Right cardiac atrium (tissue), 5 donors: ENCODE measurements at places on chromosomes 7 and 10. TPM values are rescaled to one million over a fixed set of nuclear protein-coding genes. Genes with fewer than 3 reads are reported as not detected.

DNA sequence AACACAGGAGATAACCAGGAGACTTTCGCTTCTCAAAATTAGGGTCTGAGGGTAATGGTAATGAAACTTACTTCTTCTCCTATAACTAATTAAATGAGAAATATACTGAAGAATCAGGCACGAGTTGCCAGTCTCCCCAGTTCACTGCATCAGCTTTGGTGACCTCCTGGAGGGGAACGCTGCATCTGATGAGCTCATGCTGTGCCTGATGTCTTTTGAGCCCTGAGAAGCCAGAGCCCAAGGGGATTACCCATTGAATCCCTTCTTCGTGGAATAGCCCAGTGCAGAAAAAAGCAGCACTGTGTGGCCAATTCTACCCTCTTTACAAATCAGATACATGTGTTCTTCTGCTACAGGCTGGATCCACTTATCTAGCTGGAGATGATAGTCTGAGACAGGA is 45.1 kb downstream of the CYP2C9 start:
- DNase-seq = no peak

- no peak for DNase-seq
These were observed 48.1 kb upstream of the ZNF680 start for GRCh38 chr7:64610997-64611396.

GRCh38 chr7:158409120-158409519 is 178.5 kb downstream of the PTPRN2 start:
- DNase-seq = no peak

GRCh38 chr7:69448071-69448470 is 150.2 kb upstream of the AUTS2 start:
- peak; percentile 60 for DNase-seq

DNA sequence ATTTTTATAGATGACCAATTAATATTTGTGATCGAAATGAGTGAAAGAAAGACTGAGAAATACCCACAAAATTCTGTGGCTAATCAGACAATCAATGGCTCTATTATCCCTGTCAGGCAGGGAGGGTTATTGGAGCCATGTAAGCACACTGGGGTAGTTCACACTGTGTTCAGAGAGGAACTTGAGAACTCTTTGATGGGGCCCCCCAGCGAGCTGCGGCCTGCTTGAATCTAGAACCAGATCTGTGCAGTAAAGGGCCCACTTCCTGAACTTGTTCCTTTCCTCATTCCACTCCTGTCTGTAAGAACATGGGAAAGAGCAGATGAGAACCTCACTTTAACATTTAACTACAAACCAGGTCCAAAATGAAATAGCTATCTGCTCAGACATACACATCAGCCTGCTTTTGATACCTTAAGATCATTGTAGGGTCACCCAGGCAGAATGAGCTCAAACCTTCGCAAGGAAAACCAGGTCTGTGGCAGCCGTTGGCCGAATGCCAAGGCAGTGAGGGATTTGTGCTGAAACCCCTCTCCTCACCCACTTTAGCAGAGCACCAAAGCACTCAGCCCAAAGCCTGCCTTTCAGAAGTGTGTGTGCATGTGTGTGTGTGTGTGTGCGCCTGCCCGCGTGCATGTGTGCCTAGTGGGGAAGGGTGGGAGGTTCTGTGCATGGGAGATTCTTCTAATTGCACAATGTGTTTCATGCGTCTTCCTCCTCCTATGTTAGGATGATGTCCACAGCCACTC is 365.6 kb upstream of the MGMT start:
- DNase-seq = peak; percentile 47

DNA sequence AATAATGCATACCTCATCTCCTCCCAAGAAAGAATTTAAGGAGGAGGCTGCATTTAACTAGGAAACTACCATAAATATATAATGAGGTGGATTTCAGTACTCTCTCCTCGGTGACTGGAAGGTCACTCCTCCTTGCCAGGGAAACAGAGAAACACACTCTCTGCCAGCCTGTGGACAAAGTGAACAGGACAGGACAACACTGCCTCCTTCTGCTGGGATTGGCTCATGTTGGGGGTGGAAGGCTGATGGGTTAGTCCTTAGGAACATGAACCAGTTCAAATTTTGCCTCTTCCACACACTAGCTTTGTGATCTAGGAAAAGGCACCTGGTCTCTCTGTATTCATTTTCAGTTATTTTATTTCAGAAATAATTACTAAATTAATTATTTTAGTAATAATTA is 50.6 kb upstream of the STEAP4 start:
- DNase-seq = peak; percentile 49

DNA sequence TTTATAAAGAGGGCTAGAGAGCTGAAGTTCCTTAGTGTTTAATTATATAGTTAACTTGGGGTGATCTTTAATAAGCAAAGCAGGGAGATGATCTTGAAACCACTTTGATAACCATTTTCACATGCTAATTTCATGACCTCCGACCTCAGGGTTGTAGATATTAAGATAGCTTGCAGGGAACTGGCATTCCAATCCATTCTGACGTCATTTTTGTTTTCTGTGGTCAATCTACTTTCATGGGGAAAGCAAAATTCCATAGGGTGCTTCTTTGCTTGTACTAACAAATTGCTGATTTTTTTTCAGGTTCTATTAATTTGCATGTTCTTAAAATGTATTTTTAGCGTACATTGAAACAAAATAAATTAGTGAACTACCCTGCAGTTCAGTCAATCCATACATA is 139.3 kb downstream of the CDCA7L start:
- DNase-seq = no peak

Gene VAX1
- total RNA-seq = not detected

GRCh38 chr10:51770709-51771108 is 71.3 kb upstream of the CSTF2T start:
- no peak for DNase-seq

GRCh38 chr10:120927352-120927751 is 76.2 kb downstream of the WDR11 start:
- no peak for DNase-seq

DNA sequence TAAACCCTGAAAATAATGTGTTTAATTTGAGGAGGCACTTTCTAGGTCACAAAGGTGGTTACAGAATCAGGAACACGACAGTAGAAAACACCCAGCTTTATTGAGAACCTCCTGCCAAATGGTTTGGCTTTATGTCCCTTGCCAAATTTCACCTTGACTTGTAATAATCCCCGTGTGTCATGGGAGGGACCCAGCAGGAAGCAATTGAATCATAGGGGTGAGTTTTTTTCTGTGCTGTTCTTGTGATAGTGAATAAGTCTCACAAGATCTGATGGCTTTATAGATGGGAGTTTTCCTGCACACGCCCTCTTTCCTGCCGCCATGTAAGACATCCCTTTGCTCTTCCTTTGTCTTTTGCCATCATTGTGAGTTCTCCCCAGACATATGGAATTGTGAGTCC is 193.8 kb upstream of the KLF6 start:
- no peak for DNase-seq

DNA sequence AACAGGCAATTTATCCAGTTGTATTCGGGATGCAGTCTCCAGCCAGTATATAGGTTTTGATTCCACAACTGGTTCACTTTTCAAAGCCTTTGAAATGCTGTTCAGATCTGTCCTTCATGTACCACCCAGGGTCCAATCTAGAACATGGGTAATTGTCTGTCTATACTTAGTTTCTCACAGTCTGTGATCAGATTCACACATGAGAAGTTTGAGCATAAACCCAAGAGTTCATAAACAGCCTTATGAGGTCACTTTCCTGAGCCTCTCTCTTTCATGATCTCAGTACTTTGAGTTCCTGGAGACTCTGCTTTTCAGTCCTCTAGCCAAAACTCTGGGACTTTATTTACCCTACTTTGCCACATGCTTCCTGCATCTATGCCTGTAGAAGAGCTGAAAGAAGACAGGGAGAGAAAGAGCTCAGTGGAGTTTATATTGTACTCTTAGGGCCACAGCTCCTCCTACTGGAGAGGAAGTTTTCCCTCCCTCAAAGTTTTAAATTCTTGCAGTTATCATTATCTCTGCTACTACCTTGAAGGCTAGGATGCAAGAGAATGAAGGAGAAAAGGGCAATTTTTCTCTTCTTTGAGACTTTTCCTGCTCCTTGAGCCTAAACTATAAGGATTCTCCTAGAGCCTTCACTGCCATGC is 172.0 kb downstream of the ZEB1 start:
- no peak for DNase-seq

DNA sequence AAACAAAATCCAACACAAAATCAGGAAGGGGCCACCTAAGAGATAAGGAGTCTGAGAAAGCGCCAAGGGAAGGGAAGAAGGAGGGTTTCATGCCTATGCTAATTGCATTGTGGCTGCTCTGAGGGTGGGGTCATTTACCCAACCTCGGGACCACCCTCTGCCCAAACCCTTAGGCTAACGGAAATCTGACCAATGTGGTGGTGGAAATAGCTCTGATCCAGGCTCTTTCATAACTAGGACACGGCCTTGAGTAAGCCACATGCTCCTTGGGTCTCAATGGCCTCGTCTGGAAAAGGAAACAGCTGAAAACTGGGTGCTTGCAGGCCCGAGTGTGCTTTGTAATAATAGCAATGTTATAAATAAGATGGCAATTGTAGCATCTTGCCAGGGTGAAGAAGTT is 14.9 kb upstream of the SRGN start:
- no peak for DNase-seq

- DNase-seq = no peak
These were observed 1.9 kb downstream of the HTR5A start for GRCh38 chr7:155071916-155072571.

DNA sequence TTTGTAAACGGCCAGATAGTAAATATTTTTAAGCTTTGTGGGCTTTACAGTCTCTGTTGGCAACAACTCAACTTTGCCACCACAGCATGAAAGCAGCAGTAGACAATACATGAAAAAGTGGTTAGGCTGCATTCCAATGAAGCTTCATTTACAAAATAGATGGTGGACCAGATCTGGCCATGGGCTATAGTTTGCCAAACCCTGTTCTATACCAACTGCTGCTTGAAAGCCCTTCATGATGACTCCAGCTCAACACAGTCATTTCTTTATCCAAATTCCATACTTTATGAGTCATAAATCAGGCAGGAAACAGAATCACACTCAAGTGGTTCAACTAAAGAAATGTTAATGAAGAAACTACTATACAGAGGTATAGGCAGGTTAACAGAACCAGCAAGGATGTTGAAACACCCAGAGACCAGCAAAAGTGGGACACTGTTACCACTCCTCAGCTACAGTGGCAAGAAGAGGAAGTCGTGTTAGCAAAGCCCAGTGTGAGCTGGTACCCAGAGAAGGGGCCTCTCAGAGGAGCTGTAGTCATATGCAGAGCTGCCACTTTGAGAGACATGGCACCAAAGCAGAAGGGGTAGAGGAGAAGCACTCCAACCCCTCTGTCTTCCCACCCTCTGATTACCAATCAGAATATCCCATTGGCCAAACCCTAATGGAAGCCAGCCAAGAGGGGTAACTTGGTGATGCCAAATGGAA is 72.5 kb downstream of the PRLHR start:
- DNase-seq = no peak

DNA sequence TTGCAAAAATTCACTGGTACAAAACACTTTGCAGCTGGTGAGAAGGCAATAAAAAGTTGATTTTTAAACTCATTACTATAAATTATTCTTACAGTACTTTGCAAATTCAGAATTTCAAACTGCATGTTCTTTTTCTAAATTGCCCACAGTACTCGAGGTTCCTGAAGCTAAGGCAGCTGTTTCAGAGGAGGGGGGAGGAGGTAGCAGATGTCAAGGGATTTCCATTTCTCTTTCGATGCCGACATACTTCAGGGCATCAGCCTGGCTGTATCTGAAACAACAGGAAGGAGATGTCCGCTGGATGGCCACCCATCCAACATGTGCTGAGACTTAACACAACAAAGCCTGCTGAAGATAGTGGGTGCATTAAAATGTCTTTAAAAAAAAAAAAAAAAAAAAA is 76.7 kb downstream of the EZH2 start:
- DNase-seq = no peak

DNA sequence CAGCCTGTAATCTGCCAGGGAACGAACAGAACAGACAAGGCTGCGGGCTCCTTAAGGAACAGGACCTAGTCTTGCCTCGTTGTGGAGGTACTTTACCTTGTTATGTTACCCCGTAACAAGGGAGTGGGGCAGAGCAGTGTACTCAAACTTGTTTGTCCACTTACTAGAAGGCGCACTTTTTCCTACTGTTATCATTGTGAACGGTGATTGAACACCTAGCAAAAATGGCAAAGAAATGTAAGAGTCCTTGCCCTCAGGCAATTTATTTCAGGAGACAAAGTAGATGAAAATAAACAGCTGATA is 620 bp upstream of the IMPDH1 start:
- no peak for DNase-seq

- DNase-seq = no peak
These were observed 295.6 kb downstream of the PRKG1 start for GRCh38 chr10:51369903-51370302.

DNA sequence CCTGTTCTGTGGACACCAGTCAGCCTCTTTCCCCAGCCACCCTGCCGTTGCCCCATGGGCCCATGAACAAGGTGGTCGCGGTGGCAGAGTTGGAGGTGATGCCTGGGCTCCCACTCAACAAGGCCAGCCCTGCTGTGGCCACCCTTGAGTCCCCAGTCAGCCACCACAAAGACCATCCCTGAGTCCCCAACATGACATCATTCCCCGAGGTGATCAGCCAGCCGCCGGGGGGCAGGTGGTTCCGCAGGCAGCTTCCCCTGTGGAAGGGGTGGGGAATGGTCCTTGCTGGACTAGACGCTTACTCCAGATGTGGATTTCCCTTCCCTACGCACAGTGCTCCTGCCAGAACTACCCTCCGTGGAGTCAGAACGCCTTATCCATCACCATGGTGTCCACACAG is 271.7 kb downstream of the PTPRN2 start:
- DNase-seq = no peak

- DNase-seq = no peak
These were observed 76.4 kb upstream of the CCNY start for GRCh38 chr10:35259769-35260397.

DNA sequence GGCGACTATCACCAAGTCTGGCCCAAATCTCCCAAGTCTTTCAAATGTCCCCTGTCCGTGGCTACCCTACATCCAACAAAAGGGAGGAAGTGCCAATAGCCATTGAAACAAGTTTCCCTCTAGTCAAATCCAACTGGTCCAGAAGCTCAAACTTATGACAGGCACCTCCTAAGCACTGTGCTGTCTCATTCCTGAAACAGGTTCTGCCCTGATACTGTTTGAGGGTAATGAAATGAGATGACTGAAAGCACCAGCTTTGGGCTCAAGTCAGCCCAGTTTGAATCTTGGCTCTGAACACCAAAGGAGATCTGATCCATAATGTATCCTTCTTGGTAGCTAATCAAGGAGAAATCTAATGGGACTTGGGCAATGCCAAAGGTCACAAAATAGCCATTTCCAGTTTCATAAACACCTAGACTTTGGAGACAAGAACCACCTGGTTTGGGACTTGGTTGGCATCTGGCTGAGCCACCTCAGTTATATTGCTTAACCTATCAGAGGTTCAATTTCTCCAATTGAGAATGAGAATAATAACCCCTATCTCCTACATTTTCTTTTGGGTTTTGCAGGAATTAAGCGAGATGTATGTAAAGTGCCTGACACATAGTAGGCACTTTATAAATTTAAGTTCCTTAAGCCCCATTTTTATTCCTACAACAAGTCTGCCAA is 34.7 kb upstream of the ARID5B start:
- DNase-seq = no peak

DNA sequence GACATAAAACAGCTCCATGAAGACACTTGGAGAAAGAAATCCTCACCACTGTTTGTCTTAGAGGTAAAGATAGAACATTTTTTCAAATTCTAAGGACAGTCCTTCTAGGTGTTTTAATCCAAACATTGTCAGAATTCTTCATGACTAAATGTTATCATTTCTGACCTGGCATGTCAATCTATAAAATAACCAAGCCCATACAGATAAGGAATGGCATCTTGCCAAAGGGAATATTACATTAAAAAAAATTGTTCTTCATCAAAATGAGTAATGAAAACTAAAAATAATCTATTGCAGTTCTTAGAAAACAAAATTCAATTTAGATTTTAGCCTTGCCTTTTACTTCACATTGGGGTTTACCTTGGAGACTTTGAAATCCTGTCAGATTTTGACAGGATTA is 33.6 kb downstream of the DGKB start:
- DNase-seq = no peak
